ENCODE measurements at places on chromosomes 5 and 9.
A peak's percentile ranks its signal among the peaks of the same experiment; 100 is the strongest.

DNA sequence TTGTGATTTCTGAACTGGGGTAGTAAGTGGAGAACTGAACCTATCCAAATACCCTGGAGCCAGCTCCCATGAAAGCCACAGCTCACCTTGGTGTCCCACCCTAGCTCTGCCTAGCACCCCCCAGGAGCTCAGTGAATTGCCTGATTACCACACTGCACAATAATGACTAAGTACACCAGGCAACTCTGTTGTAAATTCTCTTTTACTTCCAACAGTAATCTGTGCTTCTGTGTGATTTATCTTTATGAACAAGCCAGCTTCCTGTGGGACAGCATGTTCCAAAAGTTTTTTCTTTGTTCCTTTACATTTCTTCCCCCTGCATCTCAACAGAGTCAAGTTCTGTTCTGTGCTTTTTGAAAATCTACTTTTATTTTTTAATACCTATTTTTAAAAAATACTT is 22.1 kb upstream of the GRPEL2 start:
- no peaks in the 10 kb centered on the region for H3K36me3 ChIP-seq
- H3K27me3 ChIP-seq, result no peaks in the 10 kb centered on the region
- H3K4me1 ChIP-seq, result peaks cover 13% of the 10 kb centered on the region
- DNase-seq, result no peak

- peak within 1 kb of the TSS; percentile 75 for H3K4me3 ChIP-seq
- peak within 1 kb of the TSS; percentile 63 for H3K27ac ChIP-seq
- peaks cover 18% of the 10 kb centered on the region for H3K4me1 ChIP-seq
- DNase-seq, result no peak
Observed at GRCh38 chr5:178940569-178941360, at the start of gene ZNF454. Gene ZNF454, plus strand, starts transcription at chr5:178941198. Its CDS starts 1,594 bp downstream, at chr5:178942792.

DNA sequence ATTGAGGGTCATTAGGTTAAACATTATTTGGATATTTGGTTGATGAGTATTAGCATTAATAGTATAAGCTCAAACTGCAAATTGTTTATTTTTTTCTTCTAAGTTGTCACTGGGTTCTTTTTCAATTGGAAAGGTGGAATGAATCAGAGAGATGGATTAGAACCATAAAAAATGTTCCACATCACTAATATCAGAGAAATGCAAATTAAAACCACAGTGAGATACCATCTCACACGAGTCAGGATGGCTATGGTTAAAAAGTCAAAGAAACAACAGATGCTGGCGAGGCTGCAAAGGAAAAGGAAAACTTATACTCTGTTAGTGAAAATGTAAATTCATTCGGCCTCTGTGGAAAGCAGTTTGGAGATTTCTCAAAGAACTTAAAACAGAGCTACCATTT is 122.8 kb downstream of the CCDC192 start:
- no peaks in the 10 kb centered on the region for H3K27me3 ChIP-seq
- no peak overlapping the region for H3K27ac ChIP-seq
- H3K36me3 ChIP-seq, result no peaks in the 10 kb centered on the region
- H3K4me3 ChIP-seq, result no peak overlapping the region

GRCh38 chr9:35691757-35692301 is 2.1 kb upstream of the TPM2 start:
- no peak for DNase-seq
- H3K4me1 ChIP-seq, result peaks cover 27% of the 10 kb centered on the region
- H3K27me3 ChIP-seq, result no peaks in the 10 kb centered on the region
- H3K4me3 ChIP-seq, result no peak overlapping the region
- H3K27ac ChIP-seq, result peak overlapping the region; percentile 96

GRCh38 chr5:168877132-168877892 is 298.1 kb upstream of the PANK3 start:
- H3K4me3 ChIP-seq, result no peak overlapping the region
- H3K27ac ChIP-seq, result no peak overlapping the region
- H3K4me1 ChIP-seq, result no peaks in the 10 kb centered on the region
- no peaks in the 10 kb centered on the region for H3K36me3 ChIP-seq
- no peak for DNase-seq

DNA sequence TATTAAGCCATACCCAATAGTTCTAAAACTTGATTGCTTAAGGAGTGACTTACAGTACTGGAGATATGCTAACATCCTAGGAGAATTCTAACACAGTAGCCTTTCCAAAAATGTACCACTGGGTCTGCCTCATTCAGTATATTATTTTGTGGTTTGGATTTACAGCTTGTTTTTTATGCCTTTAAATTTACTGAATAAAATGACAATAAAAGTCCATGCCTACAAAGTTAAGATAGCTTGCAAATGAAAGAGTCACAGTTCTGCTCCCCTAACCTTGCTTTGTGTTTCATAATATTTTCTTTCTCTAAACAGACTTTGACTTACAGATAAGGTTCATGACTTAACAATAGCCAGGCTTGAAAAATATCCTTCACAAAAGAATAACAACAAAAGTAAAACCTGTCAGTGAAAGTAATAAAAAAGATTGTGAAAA is 951.1 kb upstream of the NUDT12 start:
- H3K27ac ChIP-seq, result no peak overlapping the region
- DNase-seq, result no peak
- no peak overlapping the region for H3K4me3 ChIP-seq
- no peaks in the 10 kb centered on the region for H3K27me3 ChIP-seq
- no peaks in the 10 kb centered on the region for H3K36me3 ChIP-seq
- no peaks in the 10 kb centered on the region for H3K4me1 ChIP-seq

- no peak overlapping the region for H3K27ac ChIP-seq
- H3K27me3 ChIP-seq, result no peaks in the 10 kb centered on the region
- DNase-seq, result no peak
- no peaks in the 10 kb centered on the region for H3K4me1 ChIP-seq
- no peak overlapping the region for H3K4me3 ChIP-seq
Observed at GRCh38 chr9:18235181-18235908, 238.6 kb upstream of the ADAMTSL1 start.

- H3K27ac ChIP-seq, result no peak overlapping the region
- H3K27me3 ChIP-seq, result no peaks in the 10 kb centered on the region
- no peak for DNase-seq
- H3K36me3 ChIP-seq, result peaks cover 5% of the 10 kb centered on the region
Observed at GRCh38 chr5:150703762-150704161, 2.9 kb upstream of the RBM22 start.

GRCh38 chr9:34547960-34548611 is 25.3 kb upstream of the ENHO start:
- no peaks in the 10 kb centered on the region for H3K27me3 ChIP-seq
- DNase-seq, result no peak
- no peak overlapping the region for H3K27ac ChIP-seq
- H3K4me1 ChIP-seq, result no peaks in the 10 kb centered on the region

- DNase-seq, result no peak
- peak overlapping the region; percentile 66 for H3K27ac ChIP-seq
- peak overlapping the region; percentile 49 for H3K4me3 ChIP-seq
- no peaks in the 10 kb centered on the region for H3K27me3 ChIP-seq
- H3K36me3 ChIP-seq, result no peaks in the 10 kb centered on the region
Observed at GRCh38 chr5:115815693-115816225, 700 bp downstream of the CDO1 start.

GRCh38 chr5:112917453-112917995 is 4.5 kb downstream of the REEP5 start:
- H3K27me3 ChIP-seq, result no peaks in the 10 kb centered on the region
- no peaks in the 10 kb centered on the region for H3K36me3 ChIP-seq
- H3K4me1 ChIP-seq, result peaks cover 66% of the 10 kb centered on the region
- H3K27ac ChIP-seq, result no peak overlapping the region
- no peak for DNase-seq

GRCh38 chr5:3789519-3790193 is 194.0 kb downstream of the IRX1 start:
- H3K27ac ChIP-seq, result no peak overlapping the region
- H3K36me3 ChIP-seq, result no peaks in the 10 kb centered on the region
- no peak for DNase-seq
- H3K4me1 ChIP-seq, result no peaks in the 10 kb centered on the region

- H3K27ac ChIP-seq, result no peak overlapping the region
- H3K36me3 ChIP-seq, result no peaks in the 10 kb centered on the region
- peaks cover 21% of the 10 kb centered on the region for H3K4me1 ChIP-seq
- no peak overlapping the region for H3K4me3 ChIP-seq
- DNase-seq, result no peak
Observed at GRCh38 chr5:179193746-179194145, 133.6 kb downstream of the ZNF354C start.

DNA sequence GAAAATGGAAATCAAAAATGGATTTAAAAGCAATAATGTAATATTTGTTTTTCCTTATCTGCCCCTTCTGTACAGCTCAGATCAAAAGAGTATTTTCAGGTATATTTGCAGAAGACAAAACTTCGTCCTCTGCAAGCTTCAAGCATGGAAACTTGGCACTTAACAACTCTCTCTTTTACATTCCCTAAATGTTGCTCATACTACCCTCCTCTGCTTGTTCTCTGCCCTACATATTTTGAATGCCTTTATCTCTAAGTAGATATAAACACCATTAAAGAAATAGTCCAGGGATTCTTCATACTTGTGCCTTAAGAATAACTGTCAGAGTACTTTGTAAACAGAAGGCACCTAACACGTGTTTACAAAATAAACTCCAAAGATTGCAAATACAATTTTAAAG is 19.2 kb upstream of the SMC2 start:
- DNase-seq, result no peak
- no peaks in the 10 kb centered on the region for H3K4me1 ChIP-seq
- no peaks in the 10 kb centered on the region for H3K27me3 ChIP-seq
- H3K27ac ChIP-seq, result no peak overlapping the region
- H3K36me3 ChIP-seq, result no peaks in the 10 kb centered on the region

DNA sequence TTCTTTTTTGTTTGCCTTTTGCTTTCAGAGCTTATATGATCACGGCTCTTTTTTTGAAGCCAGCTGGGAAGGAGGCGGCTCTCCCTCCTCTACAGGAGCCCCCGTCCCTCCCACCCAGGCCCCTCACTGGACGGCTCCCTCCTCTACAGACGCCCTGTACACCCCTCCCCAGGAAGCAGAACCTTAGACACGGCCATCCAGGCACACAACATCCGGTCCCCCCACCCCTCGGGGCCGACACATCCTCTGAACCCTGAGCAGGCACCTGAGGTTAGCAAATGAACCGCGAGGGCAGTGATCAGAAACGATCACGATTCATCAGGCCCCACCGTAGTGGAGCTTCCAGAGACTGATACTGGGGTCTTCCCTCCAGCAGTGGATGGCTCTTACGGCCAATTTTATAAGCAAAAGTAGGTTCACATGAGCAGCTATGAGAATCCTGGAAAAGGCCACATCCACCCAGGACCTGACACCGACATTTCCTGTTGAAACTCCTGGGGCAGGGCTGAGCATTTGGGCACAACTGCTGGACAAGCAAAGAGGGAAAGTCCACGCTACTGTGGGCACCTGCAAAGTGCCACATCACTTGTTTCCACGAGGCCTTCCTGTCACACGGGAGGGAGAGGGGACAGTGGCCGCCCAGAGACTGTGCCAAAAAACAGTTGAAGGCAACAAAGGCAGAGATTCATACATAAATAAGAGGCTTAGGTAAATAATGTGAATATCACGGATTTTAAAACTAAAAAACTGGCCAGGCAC is 78.9 kb downstream of the SEMA4D start:
- no peak for DNase-seq
- no peaks in the 10 kb centered on the region for H3K4me1 ChIP-seq

GRCh38 chr9:111051400-111051799 is 13.1 kb upstream of the LPAR1 start:
- H3K36me3 ChIP-seq, result no peaks in the 10 kb centered on the region
- no peak for DNase-seq
- H3K27ac ChIP-seq, result no peak overlapping the region
- no peaks in the 10 kb centered on the region for H3K27me3 ChIP-seq
- no peak overlapping the region for H3K4me3 ChIP-seq
- H3K4me1 ChIP-seq, result no peaks in the 10 kb centered on the region

GRCh38 chr5:161547738-161548486 is 1.4 kb upstream of the GABRB2 start:
- no peak overlapping the region for H3K27ac ChIP-seq
- H3K36me3 ChIP-seq, result no peaks in the 10 kb centered on the region
- DNase-seq, result no peak
- H3K27me3 ChIP-seq, result no peaks in the 10 kb centered on the region
- peaks cover 15% of the 10 kb centered on the region for H3K4me1 ChIP-seq

GRCh38 chr9:78238046-78239038 is 2.5 kb downstream of the CEP78 start:
- H3K4me1 ChIP-seq, result peaks cover 13% of the 10 kb centered on the region
- H3K27me3 ChIP-seq, result no peaks in the 10 kb centered on the region
- H3K27ac ChIP-seq, result no peak overlapping the region
- H3K4me3 ChIP-seq, result no peak overlapping the region
- H3K36me3 ChIP-seq, result no peaks in the 10 kb centered on the region

DNA sequence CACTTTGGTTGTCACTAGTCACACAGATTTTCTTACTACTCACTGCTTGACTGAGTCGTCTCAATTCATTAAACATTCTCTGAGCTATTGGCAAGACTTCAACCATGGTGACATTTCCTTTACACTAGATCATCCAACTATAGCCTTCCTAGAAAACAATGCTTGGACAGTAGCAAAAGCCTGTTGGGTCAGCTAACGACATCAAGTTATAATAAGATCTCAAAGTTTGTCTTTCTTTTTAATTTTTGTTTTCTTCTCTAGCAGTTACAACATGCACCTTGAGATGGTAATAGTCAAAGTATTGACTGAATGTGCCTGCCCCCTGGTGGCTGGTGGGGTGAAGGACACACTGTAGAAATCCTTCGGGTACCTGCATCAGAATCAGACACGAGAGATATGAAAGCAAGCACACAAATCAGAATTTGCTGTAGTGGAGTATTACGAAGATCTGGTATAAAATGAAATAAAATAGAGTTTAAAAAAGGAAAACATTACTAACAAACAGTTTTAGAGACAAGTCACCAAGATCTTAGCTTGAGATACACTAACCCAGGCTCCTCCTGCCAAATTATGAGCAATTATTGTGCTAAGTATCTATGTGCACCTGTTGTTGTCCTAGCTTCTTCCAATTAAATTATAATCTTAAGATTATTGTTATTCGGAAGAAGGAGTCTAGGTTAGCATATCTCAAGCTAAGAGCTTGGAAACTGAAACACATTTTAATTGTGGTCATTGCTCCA is 81.2 kb downstream of the ARL15 start:
- no peak overlapping the region for H3K27ac ChIP-seq
- no peak for DNase-seq
- H3K27me3 ChIP-seq, result no peaks in the 10 kb centered on the region
- no peaks in the 10 kb centered on the region for H3K36me3 ChIP-seq
- H3K4me1 ChIP-seq, result no peaks in the 10 kb centered on the region

DNA sequence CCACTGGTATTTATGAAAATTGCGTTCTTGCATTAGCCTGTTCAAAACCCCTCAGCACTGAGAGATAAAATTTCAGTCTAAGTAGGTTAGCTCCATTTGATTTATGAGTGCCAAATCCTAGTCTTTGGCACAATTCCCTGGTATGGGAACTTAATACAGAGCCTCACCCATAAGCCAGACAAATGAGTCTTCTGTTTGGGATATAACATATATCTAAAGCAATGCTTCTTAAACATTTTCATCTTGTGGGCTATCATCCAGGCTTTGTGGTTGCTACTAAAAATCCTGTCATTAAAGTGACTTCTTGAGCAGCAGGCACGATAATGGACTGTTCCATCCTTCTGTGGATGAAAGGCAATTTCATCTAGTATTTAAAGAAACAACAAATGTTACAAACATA is 419.5 kb upstream of the ACTBL2 start:
- no peak for DNase-seq
- no peak overlapping the region for H3K27ac ChIP-seq
- no peaks in the 10 kb centered on the region for H3K27me3 ChIP-seq
- peaks cover 8% of the 10 kb centered on the region for H3K4me1 ChIP-seq
- no peaks in the 10 kb centered on the region for H3K36me3 ChIP-seq

Data from vagina (tissue), 2 donors.